ENCODE measurements at places on chromosomes 3 and 15.

DNA sequence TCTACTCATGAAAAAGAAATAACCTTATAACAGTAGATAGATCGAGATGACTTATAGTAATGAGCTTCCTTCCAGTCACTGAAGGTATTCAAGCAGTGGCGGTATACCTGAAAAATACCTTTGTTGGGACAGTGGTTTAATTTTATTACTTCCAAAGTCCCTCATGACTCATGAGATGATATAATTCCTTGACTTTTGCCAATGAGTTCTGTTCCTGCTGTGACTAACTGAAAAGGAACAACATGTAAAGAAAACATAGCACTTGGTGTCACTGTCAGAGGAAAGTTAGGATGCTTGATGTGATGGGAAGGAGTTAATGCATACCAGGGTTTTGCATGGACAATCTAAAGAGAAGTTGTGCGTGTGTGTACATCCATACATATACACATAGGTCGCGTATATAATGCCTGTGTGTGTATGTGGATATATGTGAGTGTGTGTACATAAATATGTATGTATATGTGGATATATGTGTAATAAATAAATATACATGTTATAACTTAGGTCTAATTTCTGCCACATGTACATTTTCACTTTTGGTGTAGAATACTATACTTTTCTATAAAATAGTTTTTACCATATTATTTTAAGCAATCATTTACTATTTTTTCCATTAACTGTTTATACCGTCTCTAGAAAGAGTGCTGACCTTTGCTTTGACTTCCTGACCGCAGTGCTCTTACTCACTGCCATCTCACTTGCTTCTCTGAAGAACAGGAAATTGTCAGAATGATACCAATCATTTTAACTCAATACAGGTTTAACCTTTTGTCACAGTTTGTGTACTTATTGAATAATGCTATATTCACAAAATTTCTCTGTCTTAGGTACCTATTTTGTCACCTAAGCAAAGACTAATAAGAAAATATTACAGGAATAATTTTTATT is 12.6 kb upstream of the PAK2 start:
- DNase-seq = no peak

- DNase-seq = peak; percentile 47
Observed at GRCh38 chr3:194323785-194324735, 27.1 kb downstream of the CPN2 start.

GRCh38 chr3:172803489-172803888 is 53.0 kb downstream of the ECT2 start:
- DNase-seq = no peak

DNA sequence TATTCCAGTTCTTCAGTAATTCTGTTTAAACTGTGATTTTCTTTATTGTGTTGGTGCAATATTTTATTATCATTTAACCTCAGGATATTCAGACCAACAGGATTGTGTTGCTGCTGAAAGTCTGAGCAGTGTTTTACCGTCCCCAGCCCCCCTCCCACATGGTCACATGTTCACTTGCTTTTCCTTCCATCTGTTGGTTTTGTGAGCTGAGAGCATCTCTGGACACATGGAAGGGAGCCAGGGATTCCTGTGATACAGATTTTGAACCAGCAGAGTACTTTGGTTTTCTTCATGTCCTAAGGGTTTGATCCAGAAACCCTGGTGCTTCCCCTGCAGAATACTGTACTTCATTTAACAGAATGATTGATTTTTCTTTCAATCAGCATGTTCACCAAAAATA is 11.9 kb downstream of the ARRDC4 start:
- no peak for DNase-seq

- no peak for DNase-seq
Observed at GRCh38 chr3:148289159-148289558, 408.5 kb upstream of the AGTR1 start.

Data from inflammatory macrophage (primary cell).